Suprapubic skin (tissue), 4 donors: ENCODE measurements at places on chromosomes 5 and 9. TPM values are rescaled to one million over a fixed set of nuclear protein-coding genes. Genes with fewer than 3 reads are reported as not detected.

DNA sequence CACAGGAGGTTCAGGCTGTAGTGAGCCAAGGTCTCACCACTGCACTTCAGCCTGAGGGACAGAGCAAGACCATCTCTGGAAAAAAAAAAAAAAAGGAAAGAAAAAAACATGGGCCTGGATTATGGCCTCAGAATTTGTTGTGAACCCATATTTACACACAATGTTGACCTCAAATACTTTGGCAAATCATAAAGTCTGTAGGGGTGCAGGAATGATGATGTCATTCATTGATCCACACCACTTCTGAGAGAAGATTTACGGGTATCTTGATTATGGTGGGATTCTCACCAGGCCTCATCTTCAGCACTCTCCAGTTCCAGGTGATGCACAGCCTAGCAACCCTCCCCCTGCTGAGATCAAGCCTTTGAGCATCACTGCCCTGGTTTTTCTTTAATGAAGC, 156.9 kb downstream of the CDH6 start:
- H3K4me1 ChIP-seq: no peaks in the 10 kb centered on the region
- no peak overlapping the region for H3K27ac ChIP-seq
- DNase-seq: no peak
- no peaks in the 10 kb centered on the region for H3K27me3 ChIP-seq
- H3K36me3 ChIP-seq: no peaks in the 10 kb centered on the region
- H3K4me3 ChIP-seq: no peak overlapping the region

TOR2A gene
- total RNA-seq: 21.0 TPM

TMC1 gene
- total RNA-seq: not detected

UGT3A1 gene
- 0.19 TPM for total RNA-seq

MLLT3 gene
- total RNA-seq: 10.8 TPM

TEX48 gene
- total RNA-seq: not detected

TMOD1 gene
- 3.8 TPM for total RNA-seq
